GM13976 (cell line): ENCODE measurements at places on chromosomes 1 and 21.

- no peak for DNase-seq
Observed at GRCh38 chr1:48772211-48772610, 4.5 kb downstream of the BEND5 start.

GRCh38 chr1:169042377-169042776 lies 64.1 kb upstream of the ATP1B1 start:
- no peak for DNase-seq

GRCh38 chr21:41830764-41831452 lies 48.2 kb downstream of the PRDM15 start:
- no peak for DNase-seq

GRCh38 chr1:48803474-48803873 lies 26.8 kb upstream of the BEND5 start:
- no peak for DNase-seq

GRCh38 chr1:205751036-205751651 lies 1.2 kb upstream of the NUCKS1 start:
- DNase-seq: no peak

GRCh38 chr1:246809473-246809872 lies 85.3 kb downstream of the SCCPDH start:
- DNase-seq: no peak

- DNase-seq: no peak
Observed at GRCh38 chr1:152050886-152051675, 14.3 kb upstream of the S100A11 start.

- DNase-seq: peak; percentile 69
Observed at GRCh38 chr21:35400233-35400939, 351.3 kb upstream of the RUNX1 start.

GRCh38 chr1:211610779-211611556 lies 32.0 kb upstream of the SLC30A1 start:
- DNase-seq: no peak

DNA sequence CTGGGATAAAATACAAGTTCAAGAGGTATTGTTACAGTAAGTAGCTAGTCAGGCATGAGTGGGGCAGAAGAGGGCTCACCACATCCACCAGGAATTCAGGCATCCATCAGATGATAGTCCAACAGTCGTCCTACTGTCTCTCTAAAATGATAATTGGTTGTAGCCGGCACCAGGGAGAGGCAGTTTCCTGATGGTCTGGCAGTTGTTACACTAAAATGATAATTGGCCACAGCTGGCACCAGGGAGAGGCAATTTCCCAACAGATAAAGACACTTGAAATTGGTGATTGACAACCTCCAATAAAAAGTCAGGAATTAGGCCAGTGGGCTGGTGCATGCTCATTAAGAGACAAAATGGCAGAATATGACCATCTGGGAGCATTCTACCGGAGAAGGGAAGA lies 545.8 kb downstream of the AMY1C start:
- no peak for DNase-seq

GRCh38 chr1:77514921-77515776 lies 167.3 kb downstream of the ZZZ3 start:
- DNase-seq: no peak

DNA sequence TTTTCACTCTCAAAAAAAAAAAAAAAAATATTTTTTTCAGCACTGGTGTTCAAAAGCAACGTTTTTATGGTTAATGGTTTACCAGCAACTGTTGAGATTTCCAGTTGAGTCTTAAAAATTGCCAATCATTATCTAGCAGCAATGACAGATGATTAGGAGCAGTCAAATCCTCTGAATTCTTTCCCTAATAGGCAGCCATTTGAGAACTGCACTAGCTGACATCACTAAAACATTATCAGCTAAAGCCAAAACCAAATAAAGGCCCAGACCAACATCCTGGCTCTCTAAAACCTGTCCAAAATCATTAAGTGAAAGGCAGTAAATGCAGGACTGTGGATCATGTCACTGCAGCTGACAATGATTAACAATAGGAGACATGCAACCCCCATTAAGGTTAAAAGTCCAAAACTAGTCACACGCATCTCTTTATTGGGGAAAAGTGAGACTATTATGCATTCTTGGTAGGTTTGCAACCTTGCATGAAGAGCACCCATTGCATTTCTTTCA lies 14.0 kb downstream of the SFPQ start:
- no peak for DNase-seq

- DNase-seq: no peak
Observed at GRCh38 chr21:10521091-10521598, at the start of gene TPTE. Gene TPTE, plus strand, starts transcription at chr21:10521583. Its CDS starts 17,141 bp downstream, at chr21:10538724.

GRCh38 chr1:8047686-8048445 lies 21.8 kb upstream of the ERRFI1 start:
- no peak for DNase-seq

DNA sequence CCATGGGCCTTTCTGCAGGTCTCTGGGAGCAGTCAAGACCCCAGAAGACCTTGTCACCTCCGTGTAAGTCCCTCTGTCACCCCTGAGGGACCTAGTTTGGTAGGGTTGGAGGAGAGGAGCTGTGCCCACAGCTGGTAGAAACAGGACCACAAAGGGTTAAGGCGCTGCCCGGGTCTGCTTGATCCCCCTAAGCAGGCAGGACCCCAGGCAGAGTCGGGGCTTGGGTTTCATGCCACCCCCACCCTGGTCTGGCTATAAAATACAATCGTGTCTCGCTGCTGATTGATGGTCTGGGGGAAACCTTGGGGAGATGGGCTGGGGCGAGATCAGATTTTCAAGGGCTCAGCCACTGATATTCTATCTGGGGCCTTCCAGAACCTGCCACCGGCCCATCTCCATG lies 50.9 kb downstream of the TAS1R2 start:
- DNase-seq: no peak

- no peak for DNase-seq
Observed at GRCh38 chr1:71276466-71276865, 195.6 kb upstream of the ZRANB2 start.

- DNase-seq: no peak
Observed at GRCh38 chr1:164473544-164473943, 85.4 kb upstream of the PBX1 start.

- DNase-seq: peak; percentile 82
Observed at GRCh38 chr21:43352568-43353281, 74.2 kb downstream of the SIK1 start.

GRCh38 chr21:44067011-44067839 lies 40.0 kb upstream of the PWP2 start:
- DNase-seq: no peak

DNA sequence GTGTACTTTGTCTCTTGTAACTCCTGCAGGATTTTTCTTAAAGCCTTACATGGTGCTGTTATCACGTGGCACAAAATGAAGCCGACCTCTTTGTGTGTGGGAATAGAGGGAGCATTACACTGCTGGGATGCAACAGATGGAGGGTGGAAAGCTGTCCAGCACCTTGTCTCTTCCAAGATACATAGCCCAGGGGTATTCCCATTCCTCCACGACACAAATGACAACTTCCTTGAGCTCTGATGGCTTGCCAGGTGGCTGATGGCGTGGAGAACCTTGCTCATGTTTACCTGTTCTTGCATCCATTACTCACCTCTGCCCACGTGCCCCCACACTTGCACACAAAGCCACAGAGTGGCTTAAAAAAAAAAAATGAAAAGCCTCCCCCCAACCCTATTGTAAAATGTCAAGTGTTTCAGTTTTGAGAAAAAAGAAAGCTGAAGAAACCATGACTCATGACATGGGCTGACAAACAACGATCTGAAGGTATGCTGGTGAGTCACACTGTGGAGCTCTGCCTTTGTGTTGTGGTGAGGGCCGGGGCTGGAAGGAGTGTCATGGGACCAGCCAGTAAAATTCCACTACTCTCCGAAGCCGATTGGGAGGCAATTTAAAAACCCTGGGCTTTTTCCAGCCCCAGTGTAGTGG lies 32.0 kb upstream of the ATP5PO start:
- DNase-seq: peak; percentile 74

DNA sequence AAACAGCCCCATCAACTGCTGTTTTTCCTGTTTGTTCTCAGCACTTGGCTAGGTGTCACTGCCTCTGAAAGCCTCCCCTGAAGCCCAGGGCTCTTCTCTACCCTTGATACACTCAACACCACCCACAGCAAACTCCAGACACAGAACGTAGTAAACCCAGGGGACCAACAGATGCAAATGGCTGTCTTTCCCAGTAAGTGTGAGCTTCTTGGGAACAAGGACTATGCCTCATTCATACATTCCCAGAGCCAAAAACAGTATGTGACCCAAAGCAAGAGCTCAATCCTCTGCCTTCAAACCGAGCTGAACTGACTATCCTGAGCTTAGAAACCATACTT lies 4.4 kb downstream of the LBR start:
- no peak for DNase-seq

- DNase-seq: no peak
Observed at GRCh38 chr21:23401278-23401677, 2206.0 kb downstream of the MRPL39 start.

DNA sequence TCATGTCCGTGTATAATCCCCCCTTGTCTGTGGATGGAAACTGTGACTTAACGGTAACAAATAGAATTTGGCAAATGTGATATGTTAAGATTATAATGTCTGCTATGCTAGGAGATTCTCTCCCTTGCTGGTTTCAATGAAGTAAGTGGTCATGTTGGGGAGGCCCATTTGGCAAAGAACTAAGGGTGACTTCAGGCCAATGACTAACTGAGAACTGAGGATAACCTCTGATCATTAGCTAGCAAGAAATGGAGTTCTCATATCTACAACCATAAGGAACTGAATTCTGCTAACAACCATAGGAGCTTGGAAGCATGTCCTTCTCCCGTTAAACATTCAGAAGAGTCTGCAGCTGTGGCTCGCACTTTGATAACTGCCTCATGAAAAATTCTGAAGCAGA lies 2.3 kb downstream of the IFI44L start:
- DNase-seq: no peak

GRCh38 chr1:156383023-156383422 lies 14.0 kb downstream of the RHBG start:
- DNase-seq: peak; percentile 87

DNA sequence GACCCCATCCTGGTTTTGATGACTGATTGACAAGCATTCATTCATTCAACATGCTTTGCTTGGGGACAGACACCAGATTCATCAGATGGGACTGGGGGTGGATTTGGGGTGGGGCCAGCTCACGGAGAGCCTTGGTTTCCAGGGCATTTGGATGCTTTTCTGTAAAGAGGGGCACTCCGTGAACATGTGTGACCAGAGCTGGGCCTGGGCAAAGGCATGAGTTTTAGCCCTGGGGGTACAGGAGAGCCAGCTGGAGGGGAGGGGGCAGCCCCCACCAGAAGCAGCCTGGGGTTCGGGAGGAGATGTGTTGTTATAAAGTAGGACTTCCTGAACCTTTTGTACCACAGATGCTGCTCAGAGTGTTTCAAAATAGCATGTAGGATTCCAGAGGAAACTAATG lies 99.7 kb downstream of the RIPK4 start:
- no peak for DNase-seq

DNA sequence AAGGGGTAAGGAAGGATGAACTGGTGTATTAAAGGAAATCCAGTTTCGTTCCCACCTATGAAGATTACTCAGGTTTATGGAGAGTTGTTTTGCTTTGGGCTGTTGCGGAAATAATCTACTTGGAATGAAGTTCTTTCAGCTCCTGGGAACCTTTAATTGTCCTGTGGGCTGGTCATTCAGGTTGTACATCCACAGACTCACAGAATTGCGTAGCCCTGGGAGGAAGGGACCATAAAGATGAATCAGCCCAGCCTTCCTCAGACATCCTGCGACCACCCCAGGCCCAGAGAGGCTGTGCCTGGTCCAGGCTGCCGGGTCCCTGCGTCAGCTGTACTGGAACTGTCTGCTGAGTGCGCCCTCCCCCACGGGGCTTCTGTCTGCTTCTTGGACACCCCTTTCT lies 72.7 kb downstream of the GALNT2 start:
- DNase-seq: no peak

- no peak for DNase-seq
Observed at GRCh38 chr21:37915941-37916309, 332 bp downstream of the KCNJ6 start.

- DNase-seq: peak; percentile 69
Observed at GRCh38 chr1:228378090-228378872, 28.4 kb downstream of the TRIM11 start.

DNA sequence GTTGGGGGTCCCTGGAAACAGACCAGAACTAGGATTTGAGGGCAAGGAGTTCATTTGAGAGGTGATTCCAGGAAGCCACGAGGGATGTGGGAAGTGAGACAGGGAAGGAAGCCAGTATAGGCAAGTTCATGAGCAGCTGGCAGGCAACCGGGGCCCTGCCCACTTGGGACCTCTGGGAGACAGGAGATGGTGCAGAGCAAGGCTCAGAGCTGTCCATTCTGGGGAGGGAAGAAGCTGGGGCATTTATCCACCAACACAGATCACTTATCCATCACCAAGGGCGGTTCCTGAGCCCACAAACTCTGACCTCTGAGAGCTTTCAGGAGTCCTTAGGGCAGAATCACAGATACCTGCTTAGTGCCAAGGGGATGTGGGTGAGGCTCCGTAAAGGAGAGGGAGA lies 16.8 kb downstream of the EDN2 start:
- no peak for DNase-seq

- DNase-seq: no peak
Observed at GRCh38 chr1:27878787-27879335, 6.5 kb downstream of the THEMIS2 start.

DNA sequence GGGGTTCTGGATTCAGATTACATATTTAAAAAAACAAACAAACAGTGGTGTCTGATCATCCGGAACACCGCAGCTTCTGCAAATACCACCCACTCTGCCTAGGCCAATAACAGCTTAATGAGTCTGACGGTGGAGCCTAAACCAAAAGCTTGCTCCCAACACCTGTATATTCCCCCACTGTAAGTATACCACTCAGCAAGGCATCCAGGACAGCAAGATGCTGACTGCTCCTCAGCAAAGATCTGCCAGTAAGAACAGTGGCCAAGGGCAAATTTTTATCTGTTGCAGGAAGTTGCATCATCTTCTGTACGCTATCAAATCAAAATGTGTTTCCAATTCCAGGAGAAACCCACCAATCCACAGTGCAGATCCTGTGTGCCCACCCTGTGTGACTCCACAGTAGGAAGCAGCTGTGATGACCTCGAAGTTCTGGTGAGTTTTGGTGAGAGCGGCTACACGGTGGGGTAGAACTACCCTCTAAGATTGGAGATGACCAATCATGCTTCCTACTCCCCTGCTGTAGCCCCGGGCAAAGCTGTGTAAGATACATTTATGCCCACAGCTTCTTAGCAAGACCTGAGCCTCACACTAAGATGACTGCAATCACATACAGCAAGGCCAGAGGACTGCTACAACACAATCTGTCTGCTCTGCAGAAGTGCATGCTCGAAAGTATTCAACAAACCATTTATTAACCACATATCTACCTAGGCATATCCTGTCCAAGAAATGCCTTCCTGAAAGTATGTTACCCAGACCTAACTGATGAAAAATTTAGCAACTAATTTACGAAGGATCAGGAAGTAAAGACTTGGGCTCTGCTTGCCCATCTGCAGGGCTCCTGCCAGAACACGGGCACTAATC lies 30.5 kb downstream of the SIPA1L2 start:
- no peak for DNase-seq

DNA sequence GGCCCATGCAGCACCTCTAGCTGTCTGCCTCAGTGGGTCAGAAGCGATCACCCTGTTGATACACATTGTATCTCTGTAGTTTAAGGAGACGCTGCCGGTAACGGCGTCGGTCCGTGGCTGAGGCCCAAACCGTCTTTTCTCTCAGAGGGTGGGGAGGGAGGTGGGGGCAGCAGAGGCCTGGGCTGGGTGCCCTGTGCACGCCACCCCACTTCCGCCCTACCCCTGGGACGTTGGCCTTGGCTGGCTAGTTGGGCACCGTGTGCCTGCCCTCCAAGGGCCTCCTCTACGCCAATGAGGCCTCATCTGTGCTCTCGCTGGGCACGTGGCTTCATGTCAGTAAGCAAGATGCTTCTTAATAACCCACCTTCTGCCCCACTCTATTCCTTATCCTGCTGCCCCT lies 9.4 kb downstream of the ZC3H12A start:
- DNase-seq: no peak

GRCh38 chr21:34732388-34732821 lies 63.6 kb downstream of the CLIC6 start:
- DNase-seq: no peak
